RPMI7951 (cell line): ENCODE measurements at places on chromosomes 6 and 20.

GRCh38 chr6:135922174-135922573 is 70.7 kb downstream of the PDE7B start:
- DNase-seq = peak; percentile 97

DNA sequence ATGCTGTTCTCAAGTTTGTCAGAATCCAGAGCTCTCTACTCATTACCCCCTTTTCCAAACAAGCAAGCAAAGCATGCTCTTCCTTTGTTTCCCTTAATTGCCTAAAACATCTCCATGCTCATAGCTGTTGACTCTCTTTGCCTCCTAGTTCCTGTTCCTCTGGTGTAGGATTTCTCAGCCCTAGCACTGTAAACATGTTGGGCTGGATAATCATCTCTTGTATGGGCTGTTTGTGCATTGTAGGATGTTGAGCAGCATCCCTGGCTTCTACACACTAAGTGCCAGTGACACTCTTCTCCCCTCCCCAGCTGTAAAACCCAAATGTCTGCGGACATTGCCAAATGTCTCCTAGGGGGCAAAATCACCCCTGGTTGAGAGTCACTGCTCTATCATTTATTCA is 14.0 kb downstream of the PPARD start:
- DNase-seq = no peak

DNA sequence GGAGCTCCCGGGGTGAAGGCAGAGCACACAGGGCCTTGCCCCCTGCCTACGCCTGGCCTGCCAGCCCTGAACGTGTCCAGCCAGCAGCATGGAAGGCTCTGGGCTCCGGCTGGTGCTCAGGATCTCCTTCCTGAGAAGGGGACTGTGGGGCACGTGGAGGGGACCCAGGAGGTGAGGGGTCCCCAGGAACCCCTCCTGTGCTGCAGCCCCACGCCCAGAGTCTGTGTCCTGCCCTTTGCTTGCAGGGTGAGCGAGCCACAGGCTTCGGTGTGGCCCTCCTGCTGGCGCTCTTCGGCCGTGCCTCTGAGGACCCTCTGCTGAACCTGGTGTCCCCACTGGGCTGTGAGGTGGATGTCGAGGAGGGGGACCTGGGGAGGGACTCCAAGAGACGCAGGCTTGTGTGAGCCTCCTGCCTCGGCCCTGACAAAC is 22.3 kb downstream of the NPEPL1 start:
- DNase-seq = no peak

DNA sequence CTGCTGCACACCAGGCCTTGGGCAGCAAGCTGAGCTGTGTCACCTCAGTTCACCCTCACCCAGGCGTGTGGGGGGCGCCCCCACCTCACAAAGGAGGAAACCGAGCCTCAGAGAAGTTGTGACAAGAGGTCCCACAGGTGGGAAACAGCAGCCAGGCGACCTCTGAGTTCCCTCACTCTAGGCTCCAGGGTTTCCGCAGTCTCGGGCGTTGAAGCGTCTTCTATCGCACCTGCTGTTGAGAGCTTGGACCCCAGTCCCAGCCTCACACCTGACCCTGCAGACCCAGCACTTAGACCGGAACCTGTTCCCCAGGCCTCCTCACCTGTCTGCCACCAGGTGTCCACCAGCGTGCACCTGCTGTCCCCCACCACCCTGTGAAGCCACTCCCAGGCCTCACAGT is 22.3 kb upstream of the APMAP start:
- no peak for DNase-seq

- DNase-seq = no peak
Observed at GRCh38 chr6:10684618-10685017, 9.8 kb downstream of the C6orf52 start.

GRCh38 chr6:46985943-46986342 is 56.2 kb downstream of the ADGRF1 start:
- DNase-seq = peak; percentile 76

DNA sequence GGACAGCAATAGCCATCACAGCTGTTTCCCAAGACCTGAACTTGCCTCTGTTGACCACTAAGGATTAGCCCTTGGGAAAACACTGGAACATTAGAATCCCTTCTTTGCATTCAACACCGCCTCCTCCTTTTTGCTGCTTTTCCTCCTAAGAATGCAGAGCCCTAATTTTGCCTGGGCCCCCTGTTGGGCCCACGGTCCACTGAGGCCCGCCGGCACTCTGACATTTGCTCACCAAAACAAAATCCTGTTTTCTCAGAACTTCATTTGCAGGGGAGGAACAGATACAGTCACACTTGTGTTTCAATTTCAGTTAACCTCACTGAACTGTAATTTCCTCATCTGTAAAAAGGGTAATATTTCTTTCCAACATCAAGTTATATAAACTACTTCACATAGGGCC is 116.0 kb upstream of the JARID2 start:
- DNase-seq = no peak

DNA sequence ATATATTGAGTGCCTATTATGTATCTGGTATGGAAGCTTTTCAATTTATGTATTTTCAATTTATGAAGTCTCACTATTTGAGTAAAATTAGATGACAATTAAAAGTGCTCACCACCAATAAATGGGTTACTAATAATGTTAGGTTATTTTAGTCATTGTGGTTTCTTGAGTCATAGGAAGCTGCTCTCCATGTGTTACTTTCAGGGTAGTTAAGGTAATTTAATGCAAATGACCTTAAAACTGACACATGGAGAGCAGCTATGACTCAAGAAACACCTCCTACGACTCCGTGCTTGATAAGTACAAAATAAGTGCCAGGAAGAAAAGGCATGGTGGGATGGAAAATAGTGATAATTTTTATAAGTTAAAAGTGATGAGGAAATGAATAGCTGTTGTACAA is 16.5 kb upstream of the TINAG start:
- DNase-seq = peak; percentile 78

GRCh38 chr6:108728826-108729225 is 119.4 kb upstream of the ARMC2 start:
- no peak for DNase-seq

- DNase-seq = no peak
Observed at GRCh38 chr6:150368762-150369161, at the start of gene IYD. Gene IYD, plus strand, starts transcription at chr6:150369012. Its CDS starts 20 bp downstream, at chr6:150369032.

GRCh38 chr6:13355043-13355945 is 27.0 kb upstream of the TBC1D7 start:
- peak; percentile 98 for DNase-seq

GRCh38 chr20:33333616-33334015 is 50.6 kb downstream of the BPIFB1 start:
- DNase-seq = no peak

DNA sequence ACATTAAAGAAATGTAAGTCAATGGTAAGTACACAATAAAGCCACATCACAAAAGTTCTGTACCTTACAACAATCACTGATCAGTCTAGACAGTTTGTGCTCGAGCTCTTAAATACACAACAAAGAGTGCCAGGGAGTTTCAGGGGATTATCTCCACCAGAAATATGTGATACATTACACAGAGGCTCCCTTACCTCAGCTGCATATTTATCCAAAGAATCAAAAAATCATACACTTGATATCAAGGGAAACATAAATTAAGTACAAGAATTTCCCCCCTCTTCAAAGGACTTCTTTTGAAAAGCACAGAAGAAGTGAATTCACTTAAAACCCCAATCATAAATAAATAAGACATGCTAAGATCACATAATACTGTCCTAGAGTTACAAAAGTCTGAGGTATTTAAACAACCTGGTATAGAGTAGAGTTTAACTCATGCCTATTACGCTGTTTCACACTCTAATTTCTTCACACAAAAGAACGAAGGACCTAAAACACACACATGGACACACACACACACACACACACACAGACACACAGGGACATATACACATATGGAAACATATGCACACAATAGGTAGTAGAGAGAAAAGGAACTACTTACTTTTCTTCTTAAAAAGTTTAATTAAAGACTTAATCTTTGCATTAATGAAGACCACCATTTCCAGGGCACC is 528 bp downstream of the NHSL1 start:
- DNase-seq = no peak

- no peak for DNase-seq
Observed at GRCh38 chr20:10943686-10944265, 270.0 kb upstream of the JAG1 start.

DNA sequence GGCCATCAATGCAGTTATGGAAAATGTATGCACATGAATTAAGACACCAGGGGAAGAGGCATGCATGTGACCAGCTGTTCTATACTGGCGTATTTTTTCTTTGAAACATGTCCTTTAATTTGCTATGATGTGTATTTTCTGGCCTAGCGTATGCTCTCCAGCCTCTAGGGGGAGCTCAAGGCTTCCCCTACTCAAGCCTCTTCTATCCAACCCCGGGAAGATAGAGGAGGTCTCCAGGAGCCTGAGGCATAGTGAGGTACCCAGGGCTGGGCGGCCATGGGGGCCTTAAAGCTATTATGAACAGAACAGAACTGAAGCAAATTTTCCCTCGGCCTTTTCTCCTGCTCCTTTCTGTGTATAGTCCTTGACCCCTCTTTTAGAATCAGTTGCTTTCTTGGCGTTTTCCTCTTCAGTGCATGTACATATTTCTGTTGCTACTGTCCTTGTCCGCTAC is 528.9 kb downstream of the MAFB start:
- peak; percentile 61 for DNase-seq

DNA sequence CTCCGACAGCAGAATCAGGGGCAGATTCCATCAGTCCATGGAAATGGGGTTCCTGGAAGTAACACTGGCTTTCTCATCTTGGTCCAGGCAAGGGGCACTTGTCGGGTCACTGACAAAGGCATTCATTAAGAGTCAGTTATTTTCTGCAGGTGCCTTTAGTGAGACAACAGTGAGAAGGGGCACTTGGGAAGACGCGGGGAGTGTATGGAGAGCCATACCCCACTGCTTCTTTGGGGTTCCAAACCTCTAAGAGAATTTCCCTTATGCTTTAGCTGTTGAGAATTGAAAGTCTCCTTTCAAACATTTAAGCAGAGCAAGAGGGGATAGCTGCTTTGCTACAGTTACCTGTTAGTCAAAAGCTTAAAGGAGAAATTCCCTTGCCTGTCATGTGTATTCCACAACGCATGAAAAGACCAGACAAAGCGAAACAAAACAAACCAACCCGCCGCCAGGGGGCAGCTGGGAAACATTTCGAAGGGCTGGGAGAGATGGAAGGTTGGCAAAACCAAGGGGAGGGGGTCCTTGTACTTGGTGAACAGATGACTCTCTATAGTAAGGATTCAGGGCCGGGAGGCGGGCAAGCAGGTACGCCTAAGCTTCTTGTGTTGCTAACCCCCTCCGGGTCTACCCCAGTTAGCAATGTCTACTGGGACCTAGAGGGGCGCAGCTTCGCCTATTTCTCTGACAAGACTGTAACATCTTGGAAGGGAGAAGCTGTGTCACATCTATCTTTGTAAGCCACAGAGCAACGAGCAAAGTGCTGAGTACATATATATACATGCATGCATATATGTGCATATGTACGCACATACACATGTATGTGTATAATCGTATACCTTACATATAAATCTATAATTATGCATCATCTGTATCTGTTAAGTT is 474.9 kb upstream of the AGPAT4 start:
- peak; percentile 26 for DNase-seq

- no peak for DNase-seq
Observed at GRCh38 chr6:166826264-166826663, 130.1 kb downstream of the RNASET2 start.

DNA sequence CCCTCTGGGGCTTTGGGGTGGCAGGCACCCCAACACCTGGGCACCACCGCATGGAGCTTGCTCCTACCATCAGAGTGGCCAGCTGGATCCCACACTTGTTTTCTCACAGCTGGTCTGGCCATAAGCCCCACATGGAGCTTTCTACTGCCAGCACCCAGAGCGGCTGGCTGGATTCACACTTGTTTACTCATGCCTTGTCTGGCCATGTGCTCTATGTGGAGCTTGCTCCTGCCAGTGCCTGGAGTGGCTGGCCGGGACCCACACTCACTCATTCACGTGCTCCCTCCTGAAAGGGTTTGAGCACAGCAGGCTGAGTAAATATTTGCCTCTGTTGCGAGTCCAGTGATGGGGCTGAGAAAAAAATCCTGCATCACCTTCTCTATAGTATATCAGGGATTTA is 487.0 kb downstream of the CD109 start:
- DNase-seq = no peak

DNA sequence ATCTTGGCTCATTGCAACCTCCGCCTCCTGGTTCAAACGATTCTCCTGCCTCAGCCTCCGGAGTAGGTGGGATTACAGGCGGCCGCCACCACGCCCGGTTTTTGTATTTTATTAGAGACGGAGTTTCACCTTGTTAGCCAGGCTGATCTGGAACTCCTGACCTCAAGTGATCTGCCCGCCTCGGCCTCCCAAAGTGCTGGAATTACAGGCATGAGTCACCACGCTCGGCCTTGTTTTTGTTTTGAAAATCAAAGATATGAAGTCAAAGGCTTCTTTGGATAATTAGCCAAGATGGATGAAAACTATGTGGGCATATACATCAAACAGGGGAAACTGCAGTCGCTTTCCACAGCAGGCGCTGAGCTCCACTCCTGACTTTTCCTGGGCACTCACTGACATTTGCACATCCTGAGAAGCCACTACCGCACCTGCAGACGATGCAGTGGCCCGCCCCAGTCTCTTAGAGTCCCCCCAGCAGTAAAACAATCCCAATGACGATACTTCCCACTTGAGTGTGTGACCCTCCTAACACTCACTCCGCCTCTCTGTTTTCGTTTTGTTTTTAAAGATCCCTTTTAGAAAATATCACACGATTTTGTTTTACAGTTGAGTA is 44.1 kb downstream of the GJA1 start:
- DNase-seq = peak; percentile 36

DNA sequence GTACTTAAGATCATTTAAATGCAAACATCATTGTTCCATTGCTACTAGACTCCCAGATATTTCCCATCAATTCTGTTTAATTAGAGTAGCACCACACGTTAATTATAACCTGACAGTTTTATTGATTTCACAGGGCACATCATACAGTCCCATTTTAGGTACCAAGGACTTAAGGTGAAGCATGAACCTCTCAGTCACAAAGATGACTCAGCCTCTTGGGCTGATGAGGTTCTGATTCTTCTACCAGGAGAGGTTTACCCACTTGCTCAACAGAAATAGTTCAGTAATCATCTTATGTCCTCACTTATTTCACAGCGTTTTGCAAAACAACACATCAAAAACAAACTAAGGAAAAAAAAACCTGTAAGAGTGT is 98.5 kb downstream of the HIVEP2 start:
- DNase-seq = peak; percentile 34

- no peak for DNase-seq
Observed at GRCh38 chr6:144234399-144234798, 50.7 kb upstream of the UTRN start.

DNA sequence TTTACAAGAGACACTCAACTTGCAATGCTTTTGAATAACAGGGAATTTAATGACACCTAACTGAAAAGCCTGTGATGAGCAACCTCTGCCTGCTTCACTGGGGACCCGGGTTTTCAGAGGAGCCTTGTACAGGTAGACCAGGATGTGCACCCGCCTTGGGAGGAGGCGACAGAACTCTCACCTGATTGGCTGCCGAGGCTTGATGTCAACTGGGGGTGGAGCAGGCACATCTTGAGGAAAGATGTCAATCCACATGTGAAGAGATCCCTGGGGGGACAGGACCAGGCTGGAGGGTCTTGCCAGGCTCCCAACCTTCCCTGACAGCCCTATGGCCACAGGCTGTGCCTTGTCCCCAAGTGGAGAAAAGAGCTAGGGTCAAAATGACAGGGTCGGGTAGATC is 19.8 kb downstream of the ERGIC3 start:
- no peak for DNase-seq

- DNase-seq = no peak
Observed at GRCh38 chr6:159871241-159871640, 19.5 kb upstream of the MAS1 start.
